ELR (cell line): ENCODE measurements at places on chromosomes 7 and 10.
A peak's percentile ranks its signal among the peaks of the same experiment; 100 is the strongest.

DNA sequence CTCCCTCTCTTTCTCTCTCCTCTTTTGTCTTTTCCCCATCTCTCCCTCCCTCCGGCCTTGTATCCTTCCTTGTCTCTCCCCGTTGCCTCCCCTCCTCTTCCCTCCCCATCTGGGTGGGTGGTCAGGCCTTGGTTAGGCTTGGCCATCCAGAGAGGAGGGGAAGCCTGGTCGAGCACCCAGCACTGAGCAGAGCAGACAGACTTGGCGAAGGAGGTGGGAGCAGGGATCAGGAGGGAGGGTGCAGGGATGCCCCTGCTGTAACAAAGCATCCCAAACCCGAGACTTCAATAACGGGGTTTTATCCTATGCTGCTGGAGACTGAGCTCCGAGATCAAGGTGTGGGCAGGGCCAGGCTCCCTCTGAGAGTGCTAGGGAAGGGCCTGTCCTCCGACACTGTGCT lies 97.3 kb downstream of the PAXIP1 start:
- no peak for DNase-seq

GRCh38 chr7:12890586-12890985 lies 203.2 kb downstream of the ARL4A start:
- no peak for DNase-seq

DNA sequence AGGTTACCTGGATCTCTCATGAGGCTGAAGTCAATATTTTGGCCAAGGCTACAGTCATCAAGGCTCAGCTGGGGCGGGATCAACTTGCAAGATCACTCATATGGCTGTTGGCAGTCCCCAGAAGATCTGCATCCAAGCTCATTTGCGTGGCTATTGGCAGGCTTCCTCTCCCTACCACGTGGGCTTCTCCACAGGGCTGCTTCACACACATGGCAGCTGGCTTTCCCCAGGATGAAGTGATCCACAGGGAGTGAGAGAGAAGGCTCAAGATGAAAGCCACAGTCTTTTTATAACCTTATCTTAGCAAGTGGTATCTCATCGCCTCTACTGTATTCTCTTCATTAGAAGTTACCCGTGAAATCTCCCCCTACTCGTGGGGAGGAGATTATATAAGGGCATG lies 167.4 kb downstream of the TMEM26 start:
- no peak for DNase-seq

- peak; percentile 99 for DNase-seq
These were observed 47.6 kb upstream of the ITGB1 start for GRCh38 chr10:33005322-33006301.

- no peak for DNase-seq
These were observed 8.8 kb downstream of the OGDH start for GRCh38 chr7:44615149-44615611.

DNA sequence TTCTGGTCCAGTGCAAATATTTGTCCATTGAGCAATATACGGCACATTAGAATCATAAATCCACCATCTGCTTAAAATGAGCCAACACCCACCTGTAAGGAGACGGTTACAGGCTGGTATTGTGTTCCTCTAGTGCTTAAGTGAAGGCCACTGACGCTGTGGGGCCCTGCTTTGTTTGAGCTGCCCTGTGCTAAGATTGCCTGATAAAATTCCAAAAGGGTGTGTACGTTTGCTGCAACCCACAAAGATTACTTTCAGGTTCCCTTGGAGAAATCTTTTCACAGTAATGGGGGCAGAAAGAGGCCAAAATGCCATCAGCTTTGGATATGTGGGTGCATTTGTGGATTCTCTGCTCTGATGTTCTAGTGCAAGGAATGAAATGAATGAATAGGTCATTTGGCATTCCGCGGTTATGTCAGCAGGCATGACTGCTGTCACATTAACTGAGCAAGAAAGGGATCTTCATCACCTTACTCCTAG lies 34.4 kb downstream of the AGR3 start:
- DNase-seq: peak; percentile 27

DNA sequence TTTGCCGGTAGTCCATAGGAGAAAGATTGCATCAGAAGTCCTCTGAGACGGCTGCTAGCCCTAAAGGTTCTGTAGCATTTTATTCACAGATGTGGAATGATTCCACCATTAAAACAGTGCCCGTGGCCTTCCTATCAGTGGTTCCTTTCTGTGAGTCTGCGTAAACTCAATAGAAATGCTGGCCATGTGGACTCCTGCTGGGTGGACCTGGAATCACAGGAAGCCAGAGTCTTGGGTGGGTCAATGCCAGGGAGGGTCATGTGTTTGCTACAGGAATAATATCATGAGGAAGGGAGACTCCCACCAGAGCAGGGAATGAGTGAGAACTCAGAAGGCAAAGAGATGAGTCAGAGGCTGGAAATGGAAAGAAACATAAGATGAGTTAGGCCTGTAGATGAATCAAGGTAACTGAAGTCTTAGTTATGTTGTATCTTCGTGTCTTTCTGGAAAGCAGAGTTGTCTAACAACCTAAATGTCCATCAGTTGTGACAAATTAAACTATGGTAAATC lies 410.4 kb upstream of the AUTS2 start:
- no peak for DNase-seq

DNA sequence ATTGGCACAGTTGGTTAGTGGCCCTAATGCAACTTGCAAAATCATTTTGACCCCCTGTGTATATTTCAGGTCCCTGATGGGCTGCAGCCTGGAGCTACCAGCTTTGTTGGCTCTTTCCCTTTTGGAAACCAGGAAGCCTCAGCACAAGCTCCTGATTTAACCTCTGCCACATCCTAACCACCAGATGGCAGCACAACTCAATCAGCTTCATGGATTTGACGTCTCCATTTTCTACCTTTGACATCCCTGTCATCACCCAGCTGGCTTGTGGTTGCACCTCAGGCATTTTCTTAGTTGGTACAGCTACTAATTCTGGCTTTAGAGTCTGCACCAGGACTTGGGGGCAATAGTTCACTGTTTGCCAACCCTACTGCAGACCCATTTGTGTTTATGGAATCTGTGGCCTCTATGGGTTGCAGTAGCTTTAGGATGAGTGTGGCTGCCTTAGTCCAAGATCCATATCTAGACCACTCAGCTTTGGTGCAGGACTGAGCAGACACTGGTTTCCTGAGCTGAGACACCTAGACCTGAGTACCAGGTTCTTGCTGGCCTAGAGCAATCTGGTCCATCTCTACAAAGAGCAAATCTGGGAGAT lies 456.2 kb downstream of the REEP3 start:
- peak; percentile 32 for DNase-seq

DNA sequence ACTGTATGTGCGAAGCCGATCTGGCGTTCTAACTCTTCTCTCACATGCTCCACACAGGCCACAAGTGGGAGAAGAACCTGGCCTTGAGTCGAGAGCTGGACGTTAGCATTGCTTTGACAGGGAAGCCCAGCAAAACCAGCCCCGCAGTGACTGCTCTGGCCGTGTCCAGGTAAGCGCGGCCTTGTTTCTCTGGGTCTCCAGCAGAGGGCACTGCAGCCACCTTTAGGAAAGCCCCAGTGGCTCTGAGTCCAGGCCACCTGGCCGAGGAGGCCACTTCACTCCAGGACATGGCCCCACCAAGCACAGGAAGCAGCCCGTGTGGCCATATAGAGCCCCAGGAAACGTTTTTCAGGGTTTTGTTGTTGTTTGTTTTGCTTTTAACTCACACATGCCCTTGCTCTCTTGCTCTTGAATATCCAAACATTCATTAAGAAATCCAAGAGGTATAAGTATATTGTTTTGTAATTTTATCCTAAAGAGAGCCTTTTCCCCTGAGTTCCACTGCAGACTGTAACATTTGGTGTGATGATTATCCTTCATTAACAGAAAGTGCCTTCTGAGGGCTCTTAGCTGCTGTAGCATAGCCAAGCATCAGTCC lies 41.8 kb upstream of the LRRC18 start:
- DNase-seq: peak; percentile 64

- peak; percentile 59 for DNase-seq
These were observed 699 bp downstream of the CLIP2 start for GRCh38 chr7:74289659-74290552.

DNA sequence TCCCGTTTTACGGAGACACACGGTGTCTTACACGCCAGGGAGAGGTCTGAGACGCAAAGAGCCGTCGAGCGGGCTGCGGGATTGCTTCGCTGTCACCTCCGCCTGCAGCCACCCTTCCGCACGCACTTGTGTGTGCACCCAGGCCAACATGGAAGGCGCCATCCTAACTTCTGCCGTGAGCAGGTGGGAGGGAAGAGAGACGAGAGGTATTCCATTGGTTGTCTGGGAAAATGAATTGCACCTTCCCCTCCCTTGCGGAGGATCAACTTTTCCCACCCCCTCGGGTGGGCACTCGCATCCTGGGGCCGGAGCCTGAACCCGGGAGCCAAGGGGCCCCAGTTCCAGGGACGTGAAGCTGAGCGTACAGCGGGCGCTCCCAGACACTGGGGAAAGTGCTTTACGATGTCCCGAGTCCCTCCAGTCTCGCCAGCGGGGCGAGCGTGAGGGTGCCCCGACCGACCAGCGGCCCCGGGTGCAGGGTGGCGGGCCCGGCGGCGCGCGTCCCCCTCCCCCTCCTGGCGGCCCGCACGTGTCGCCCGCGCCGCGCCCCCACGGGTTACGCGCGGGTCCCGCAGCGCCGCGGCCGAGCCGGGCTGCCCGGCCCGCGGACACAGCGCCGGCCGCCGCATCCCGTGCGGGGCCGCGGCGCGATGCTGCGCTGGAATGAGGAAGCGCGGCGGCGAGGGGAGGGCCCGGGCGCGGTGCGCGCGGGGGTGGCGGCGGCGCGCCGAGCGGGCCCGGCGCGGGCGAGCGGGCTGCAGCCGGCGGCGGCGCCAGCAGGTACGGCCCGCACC lies 984 bp upstream of the IKZF1 start:
- DNase-seq: no peak

DNA sequence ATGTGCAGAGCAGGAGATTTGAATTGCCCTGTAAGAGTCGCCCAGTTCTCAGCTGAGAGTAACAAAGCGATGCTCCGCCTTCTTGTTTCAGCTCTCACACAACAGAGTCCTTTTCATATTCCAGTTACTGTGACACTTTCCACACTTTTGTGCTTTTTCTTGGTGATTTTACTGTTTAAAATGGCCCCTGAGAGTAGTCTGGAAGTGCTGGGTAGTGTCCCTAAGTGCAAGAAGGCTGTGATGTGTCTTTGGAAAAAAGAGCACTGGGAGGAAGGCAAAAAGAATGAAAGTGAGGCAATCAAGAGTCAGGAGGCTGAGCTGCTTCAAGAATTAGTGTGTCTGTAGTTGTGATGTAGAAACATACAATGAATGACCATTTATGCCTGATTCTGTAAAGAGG lies 201.2 kb upstream of the SEMA3E start:
- no peak for DNase-seq
